ENCODE measurements at places on chromosomes 2 and 18.

- DNase-seq: no peak
Measured at GRCh38 chr18:29226213-29226612, 1049.3 kb upstream of the CDH2 start.

DNA sequence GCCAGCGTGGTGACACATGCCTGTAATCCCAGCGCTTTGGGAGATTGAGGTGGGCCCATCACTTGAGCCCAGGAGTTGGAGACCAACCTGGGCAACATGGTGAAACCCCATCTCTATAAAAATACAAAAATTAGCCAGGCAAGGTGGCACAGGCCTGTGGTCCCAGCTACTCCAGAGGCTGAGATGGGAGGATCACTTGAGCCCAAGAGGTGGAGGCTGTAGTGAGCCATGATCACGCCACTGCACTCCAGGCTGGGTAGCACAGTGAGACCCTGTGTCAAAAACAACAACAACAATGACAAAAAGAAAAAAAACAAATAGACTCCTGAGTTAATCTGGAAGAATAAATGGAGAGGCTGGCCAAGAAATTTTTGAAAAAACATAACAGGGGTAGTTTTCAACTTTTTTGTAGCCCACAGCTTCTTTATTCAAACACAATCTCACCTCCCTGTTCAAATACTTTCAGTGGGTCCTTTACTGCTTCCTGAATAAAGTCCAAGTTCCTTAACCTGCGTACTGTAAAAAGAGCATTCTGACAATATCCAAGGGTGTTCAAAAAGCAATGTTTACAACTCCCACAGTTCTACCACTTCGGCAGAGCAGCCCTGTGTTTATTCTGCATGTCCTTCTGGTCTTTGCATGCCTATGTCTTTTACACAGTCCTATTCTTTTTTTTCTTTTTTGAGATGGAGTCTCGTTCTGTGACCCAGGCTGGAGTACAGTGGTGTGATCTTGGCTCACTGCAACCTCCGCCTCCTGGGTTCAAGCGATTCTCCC is 53.5 kb downstream of the LRRFIP1 start:
- DNase-seq: no peak

- DNase-seq: no peak
Measured at GRCh38 chr2:43031471-43032212, 194.8 kb downstream of the ZFP36L2 start.

DNA sequence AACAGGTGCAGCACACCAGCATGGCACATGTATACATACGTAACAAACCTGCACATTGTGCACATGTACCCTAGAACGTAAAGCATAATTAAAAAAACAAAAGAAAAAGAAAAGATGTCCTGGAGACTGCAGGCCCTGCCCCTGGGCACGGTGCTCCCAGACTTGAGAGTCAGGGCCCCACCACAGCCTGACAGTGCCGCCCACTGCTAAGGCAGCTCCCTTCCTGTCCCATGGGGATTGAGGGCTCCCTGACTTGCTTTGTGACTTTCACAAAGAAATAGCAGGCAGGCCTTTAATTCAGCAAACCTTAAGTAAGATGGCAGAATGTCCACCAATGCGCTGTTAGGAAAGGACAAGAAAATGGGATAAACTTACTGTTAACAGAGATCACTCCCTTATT is 116.8 kb downstream of the NDUFA10 start:
- peak; percentile 90 for DNase-seq

DNA sequence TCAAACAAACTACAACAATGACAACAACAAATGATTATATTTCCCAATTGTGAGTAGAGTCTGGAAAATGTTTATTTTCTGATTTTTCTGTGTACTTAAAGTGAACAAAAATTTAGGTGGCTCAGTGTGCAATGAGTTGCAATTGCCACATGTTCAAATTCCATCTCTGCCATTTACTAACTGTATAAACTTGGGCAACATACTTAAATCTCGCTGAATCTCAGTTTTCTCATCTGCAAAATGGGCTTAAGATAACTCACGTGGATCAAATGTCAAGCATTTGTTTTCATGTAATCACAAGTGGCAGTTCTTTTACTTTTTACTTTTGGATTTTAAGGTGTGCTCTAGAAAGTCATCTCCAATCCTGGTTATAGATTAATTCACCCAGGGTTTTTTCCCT is 416.8 kb upstream of the HNRNPA3 start:
- no peak for DNase-seq

DNA sequence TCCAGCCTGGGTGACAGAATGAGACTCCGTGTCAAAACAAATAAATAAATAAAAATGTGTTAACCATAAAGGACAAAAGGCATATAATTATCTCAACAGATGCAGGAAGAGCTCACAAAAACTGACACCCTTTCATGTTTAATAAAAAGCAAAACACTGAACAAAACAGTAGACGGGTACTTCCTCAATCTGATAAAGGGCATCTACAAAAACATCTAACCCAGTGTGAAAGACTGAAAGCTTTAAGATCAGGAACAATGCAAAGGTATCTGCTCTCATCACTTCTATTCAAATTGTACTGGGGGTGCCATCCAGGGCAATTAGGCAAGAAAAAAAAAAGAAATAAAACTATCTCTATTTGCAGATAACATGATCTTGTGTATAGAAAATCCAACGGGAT is 11.7 kb upstream of the NCL start:
- DNase-seq: no peak

DNA sequence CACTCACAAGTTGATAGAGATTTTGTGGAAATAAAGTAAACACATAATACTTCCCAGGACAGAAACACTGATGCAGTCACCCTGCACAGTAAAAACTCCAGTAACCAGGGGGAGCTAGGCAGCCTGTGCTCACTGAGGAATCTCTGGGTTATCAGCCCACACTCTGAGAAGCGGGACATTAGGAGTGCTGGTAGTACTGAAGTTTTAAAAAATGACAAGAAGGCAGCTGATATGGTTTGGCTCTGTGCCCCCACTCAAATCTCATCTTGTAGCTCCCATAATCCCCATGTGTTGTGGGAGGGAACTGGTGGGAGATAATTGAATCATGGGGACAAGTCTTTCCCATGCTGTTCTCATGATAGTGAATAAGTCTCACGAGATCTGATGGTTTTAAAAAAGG is 31.4 kb downstream of the KCTD1 start:
- DNase-seq: no peak

DNA sequence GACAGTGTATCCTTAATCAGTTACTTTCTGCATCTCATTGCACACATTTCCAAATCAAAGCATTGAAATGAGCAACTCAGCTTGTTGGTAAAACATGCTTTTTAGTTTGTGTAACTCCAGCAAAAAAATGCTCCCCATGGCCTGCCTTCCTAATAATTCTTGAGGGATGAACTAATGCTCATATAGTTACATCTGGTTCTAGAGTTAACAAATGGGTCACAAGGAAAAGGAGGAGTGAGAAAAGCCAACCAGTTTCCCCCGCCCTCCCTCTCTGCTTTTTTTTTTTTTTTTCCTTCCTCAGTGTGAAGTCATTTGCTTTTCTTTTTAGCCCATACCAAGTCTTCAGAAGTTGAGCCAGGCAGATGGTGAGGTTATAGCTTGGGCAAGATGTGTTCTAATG is 231.7 kb downstream of the MTX2 start:
- DNase-seq: no peak

- DNase-seq: no peak
Measured at GRCh38 chr2:134461511-134461910, 207.6 kb downstream of the MGAT5 start.

DNA sequence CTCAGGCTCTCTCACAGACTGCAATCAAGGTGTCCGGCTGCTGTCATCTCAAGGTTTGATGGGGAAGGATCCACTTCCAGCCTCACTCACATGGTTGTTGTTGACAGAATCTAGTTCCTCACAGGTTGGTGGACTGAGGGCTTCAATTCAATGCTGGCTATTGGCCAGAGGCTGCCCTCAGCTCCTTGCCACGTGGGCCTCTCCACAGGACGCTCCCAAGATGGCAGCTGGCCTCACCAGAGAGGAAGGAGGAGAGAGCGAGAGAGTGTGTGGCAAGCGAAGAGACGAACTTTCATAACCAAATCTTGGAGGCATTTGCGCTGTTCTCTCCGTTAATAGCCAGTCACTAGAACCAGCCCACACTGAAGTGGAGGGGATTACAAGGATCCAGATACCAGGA is 13.5 kb upstream of the DNMT3A start:
- no peak for DNase-seq

GRCh38 chr2:164903204-164903603 is 52.1 kb downstream of the SLC38A11 start:
- DNase-seq: no peak

- no peak for DNase-seq
Measured at GRCh38 chr2:233679196-233679595, 2.5 kb upstream of the UGT1A7 start.

DNA sequence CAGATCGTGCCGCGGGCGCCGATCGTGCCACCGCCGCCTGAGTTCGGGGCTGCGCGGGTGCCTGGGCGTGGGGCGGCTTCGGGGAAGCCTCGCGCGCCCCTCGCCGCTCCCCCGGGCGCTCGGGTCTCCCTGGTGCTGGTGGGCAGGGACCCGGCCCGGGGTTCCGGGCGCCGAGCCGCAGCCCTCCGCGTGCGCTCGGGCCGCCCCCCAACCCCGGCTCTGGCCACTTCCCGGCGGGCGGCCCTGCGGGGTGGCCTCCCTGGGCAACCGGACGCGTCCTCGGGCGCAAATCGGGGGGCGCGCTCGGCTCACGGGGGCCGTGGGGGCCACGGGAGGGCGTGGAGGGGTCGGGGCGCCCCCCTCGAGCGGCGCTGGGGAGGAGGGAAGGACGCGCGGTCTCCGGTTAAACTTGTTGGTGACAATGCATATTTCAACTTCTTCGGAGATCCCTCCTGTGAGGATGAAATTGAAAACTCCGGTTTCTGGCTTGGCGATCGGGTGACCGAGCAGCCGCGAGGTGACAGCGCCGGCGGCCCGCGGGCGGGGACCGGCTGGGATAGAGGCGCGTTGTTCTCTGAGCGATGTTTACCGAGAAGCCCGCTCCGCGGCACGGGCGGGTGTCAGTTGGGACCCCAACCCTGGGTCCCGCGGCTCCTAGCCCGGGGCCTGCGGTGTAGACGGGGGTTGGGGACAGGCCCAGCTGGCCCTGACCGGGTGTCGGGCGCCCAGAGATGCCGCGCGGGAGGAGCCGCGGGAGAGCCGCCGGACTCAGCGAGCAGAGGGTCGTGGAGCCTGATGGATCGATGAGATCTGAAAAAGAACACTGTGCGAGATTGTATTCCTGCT is 676 bp downstream of the SH3BP4 start:
- DNase-seq: no peak

- DNase-seq: no peak
Measured at GRCh38 chr2:184523732-184524131, 74.6 kb upstream of the ZNF804A start.

GRCh38 chr2:10161206-10161931 is 38.8 kb downstream of the RRM2 start:
- no peak for DNase-seq

DNA sequence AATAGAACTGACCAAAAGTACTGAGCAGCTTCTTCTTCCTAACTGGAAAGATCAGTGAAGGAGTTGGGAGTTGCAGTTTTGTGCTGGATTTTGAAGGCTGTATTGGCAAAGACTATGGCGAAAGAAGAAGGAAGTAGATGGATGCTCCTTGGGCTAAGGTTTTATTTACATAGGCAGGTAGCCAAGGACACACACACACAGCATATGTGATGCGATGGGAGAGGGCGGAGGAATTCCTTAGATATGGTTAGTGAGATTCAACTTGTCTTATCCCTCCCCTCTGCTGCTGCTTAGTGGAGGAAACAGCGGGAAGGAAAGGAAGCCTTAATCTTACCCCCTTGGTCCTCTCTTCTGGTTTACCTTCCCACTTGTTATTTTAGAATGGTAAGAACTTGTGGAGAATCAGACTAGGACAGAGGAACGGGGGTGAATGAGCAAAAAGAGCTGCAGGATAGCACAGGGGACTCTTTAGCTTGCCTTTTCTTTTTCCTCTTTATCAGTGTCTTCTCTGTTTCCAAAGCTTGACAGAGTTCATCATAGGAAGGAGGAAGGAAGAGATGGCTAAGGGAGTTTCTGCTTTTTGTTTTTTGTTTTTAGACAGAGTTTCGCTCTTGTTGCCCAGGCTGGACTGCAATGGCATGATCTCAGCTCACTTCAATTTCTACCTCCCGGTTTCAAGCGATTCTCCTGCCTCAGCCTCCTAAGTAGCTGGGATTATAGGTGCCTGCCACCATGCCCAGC is 87.9 kb downstream of the OSBPL6 start:
- DNase-seq: no peak

DNA sequence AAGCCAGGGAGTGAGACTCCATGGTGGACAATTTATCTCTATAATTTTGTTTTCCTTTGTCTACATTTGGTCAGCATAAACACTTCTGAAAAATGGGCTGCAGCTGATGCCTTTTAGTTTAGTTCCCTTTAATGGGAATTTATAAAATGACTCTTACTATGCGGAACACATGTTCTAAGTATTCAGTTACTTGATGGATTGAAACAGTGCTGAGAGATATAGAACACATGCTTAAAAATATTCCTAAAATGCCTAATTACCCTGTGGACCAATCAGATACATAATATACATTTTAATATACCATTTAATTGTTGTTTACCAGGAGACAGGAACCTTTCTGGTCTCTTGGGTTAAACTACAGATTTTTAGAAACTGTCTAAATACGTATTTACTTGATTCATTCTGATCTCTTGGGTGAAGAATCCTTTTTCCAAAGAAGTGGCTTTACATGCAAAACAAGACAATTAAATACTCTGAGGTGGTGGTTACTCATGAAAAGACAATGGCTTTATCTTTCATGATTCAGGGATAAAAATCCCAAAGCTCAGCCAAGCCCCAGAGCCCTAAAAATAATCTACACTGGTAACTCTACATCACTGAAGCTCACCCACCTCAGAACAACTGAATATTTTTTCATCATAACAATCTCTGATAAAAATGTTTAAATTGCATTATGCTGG is 128.1 kb upstream of the SERTAD2 start:
- DNase-seq: no peak

DNA sequence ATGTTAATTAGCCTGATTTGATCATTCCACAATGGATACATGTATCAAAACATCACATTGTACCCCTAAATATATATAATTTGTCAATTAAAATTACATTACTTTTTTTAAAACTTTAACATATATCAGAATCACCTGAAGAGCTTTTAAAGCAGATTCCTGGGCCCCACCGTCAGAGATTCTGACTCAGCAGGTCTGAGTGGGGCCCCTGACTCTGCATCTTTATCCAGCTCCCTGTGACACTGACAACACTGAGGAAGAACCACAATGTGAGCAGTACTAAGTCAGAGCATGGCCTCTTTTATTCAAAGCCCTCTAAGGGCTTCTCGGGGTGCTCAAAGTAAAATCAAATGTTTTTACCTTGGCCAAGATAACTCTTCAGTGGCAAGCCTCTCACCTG is 9.7 kb downstream of the KIDINS220 start:
- no peak for DNase-seq

GRCh38 chr18:46474487-46475389 is 182.3 kb downstream of the LOXHD1 start:
- DNase-seq: no peak

- DNase-seq: no peak
Measured at GRCh38 chr2:163664610-163665009, 71.2 kb downstream of the FIGN start.

- peak; percentile 27 for DNase-seq
Measured at GRCh38 chr2:144935736-144936135, 415.8 kb upstream of the ZEB2 start.

GRCh38 chr18:3236470-3236869 is 11.1 kb upstream of the MYL12A start:
- no peak for DNase-seq
